ENCODE measurements at places on chromosomes 7 and 10. TPM values are rescaled to one million over a fixed set of nuclear protein-coding genes. Genes with fewer than 3 reads are reported as not detected.

VCL gene
- total RNA-seq: 419 TPM

DNA sequence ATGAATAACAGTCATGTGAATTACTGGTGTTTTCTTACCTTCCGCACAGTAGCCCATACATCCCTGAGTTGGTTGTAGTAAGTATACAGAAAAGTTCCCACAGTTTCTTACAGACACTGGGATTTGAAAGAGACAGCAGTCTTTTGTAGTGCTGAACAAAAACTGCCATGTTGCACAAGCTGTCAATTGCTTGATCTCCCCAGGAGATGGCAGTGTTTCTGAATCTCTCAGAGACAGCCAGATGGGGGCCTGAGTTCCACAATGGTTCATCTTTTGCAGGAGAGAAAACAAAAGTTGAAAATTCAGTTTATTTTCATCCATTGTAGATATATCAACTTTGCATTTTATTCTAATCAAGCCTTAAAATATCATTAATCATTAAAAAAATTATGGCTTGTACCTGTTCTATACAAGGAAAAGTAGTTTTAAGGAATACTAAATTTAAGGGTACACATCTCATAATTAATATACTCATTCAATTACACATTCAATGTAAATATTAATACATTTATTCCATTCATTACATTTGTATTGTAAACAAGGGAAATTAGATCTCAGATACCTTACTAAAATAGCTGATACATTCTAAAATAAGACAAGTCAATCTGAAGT is 14.5 kb downstream of the VWDE start:
- DNase-seq: no peak

CXCL12 gene
- total RNA-seq: 238 TPM

- no peak for DNase-seq
Measured at GRCh38 chr10:89601728-89602361, 43.2 kb downstream of the PANK1 start.

- peak; percentile 76 for DNase-seq
Measured at GRCh38 chr10:70680899-70681730, 8.8 kb downstream of the ADAMTS14 start.

GRCh38 chr10:34689053-34689452 is 126.0 kb downstream of the PARD3 start:
- no peak for DNase-seq

- DNase-seq: no peak
Measured at GRCh38 chr7:36942025-36942424, 217.7 kb upstream of the AOAH start.

GRCh38 chr7:150685219-150686029 is at the start of gene GIMAP2:
Gene GIMAP2, plus strand, starts transcription at chr7:150685706. Its CDS starts 1,354 bp downstream, at chr7:150687060.
- DNase-seq: no peak

GRCh38 chr10:112215342-112215774 is 31.8 kb upstream of the GPAM start:
- DNase-seq: no peak

DNA sequence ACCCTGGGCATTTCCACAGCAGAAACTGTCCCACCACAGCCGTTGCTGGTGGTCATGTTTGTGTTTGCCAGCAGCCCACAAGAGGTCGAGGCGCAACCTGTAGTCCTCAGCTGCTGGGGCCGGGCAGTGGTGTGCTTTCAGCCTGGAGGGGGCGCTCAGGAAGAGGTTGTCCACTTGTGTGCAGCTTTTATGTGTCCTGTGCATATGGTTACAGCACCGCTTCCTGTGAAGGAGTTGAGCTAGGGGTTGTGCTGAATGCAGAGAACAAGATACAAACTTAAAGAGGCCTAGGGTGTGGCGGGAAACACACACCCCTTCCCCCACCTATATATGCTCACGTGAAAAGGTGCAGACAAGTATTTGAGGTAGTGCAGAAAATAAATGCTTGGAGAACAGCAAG is 29.5 kb upstream of the PFKFB3 start:
- DNase-seq: no peak

MUC3A gene
- total RNA-seq: 0.52 TPM

GRCh38 chr7:155343150-155343549 is 45.5 kb downstream of the INSIG1 start:
- no peak for DNase-seq

CFTR gene
- total RNA-seq: not detected

- no peak for DNase-seq
Measured at GRCh38 chr10:121339114-121339513, 259.1 kb downstream of the FGFR2 start.

DNA sequence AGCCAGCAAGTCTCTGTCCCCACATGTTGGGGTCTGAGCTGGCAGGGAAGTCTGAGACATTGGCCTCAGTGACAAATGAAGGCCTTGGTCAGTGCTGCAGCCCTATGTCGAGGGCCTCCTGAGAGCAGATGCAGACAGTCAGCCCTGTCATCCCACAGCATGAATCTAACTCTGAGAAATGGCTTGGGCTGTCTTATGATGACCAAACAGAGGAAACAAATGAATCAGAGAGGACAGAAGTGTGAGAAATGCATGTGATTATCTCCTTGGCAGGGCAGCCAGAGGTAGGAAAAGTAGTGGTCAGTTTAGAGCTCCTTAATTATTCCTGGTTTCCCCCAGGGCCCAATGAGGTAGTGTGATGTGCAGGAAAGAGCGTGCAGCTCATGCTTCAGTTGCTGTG is 287.6 kb downstream of the SORCS3 start:
- DNase-seq: no peak

- DNase-seq: no peak
Measured at GRCh38 chr7:140518370-140519006, 39.2 kb upstream of the MKRN1 start.

- peak; percentile 89 for DNase-seq
Measured at GRCh38 chr7:151694828-151695580, 175.3 kb upstream of the RHEB start.

DNA sequence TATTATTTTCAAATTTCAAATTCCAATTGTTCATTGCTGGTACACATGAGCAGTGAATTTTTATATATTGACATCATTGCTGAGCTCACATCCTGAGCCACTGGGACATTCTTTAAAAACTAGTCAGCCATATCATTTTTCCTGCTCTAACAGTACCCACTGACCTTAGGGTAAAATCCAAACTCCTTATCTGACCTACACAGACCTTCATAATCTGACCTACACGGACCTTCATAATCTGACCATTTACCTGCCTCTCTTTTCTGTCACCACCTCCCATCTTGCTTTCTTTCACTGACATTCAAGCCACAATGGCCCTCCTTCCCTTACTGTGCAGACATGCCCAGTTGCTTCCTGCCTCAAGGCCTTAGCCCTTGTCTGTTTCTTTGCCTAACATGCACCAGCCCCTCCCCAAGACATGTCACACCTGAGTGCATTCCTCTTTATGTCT is 16.1 kb upstream of the CUZD1 start:
- DNase-seq: no peak

DNA sequence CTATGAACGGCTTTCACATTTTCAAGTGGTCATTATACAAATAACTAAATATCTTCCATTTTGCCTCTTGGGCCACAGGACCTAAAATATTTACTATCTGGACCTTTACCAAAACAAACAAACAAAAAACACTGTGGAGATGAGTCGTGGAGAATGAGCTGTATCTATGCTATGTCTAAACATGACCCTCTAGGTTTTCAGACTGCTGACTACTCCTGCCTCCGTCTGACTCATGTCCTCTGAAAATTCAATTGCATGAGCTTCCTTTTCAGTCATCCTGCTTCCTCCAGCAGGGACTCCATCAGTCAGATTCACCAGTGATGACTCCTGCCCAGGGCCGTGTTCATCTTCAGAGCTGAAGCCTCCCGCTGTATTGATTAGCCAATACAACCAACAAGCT is 96.8 kb downstream of the COL28A1 start:
- DNase-seq: no peak

GRCh38 chr10:86244297-86245014 is 122.1 kb downstream of the GRID1 start:
- no peak for DNase-seq

- DNase-seq: no peak
Measured at GRCh38 chr7:156460858-156461627, 179.5 kb upstream of the RNF32 start.

TRIM50 gene
- not detected for total RNA-seq

PGAM2 gene
- 1.6 TPM for total RNA-seq

- DNase-seq: no peak
Measured at GRCh38 chr10:12849319-12850181, 152.0 kb downstream of the CCDC3 start.

DNA sequence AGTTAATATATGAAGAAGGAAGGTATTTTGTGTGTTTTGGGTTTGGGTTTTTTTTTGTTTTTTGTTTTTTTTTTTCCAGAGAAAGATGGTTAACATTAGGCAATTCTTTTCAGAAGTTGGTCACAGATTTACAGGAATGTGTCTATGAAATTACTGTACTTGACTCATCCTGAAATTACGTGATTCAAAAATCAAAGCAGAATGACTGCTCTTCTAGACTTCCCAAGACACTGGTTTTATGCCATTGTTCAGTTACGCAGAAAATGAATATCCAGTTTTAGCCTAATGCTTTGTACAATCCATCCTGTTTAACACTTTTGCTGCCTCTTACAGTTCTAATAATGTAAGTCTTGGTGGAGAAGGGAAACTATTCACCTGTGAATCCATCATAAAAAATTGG is 39.7 kb upstream of the CELF2 start:
- no peak for DNase-seq

GRCh38 chr7:36207451-36208291 is 54.6 kb downstream of the EEPD1 start:
- peak; percentile 86 for DNase-seq

DNA sequence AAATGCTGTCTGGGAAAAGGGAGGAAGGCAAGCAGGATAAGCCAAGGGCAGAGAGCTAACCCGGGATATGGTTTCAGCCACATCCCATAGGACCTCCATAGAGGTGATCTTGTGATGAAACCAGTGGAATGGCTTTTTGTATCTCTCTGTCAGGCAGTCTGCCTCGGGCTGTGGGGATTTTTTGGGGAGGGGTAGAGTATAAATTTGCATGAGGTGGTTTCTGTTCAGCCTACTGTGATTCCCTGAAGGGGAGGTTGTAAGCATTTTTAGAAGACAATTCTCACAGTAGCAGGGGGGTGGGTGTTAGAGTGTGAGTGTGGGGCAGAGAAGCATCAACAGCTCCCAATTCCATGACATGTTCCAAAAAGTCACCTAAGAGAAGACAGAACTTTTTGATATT is 11.8 kb downstream of the OR9A2 start:
- DNase-seq: no peak

- DNase-seq: no peak
Measured at GRCh38 chr7:52670608-52671225, 364.7 kb upstream of the POM121L12 start.

GRCh38 chr10:30359373-30360206 is 10.5 kb upstream of the MTPAP start:
- no peak for DNase-seq

DNA sequence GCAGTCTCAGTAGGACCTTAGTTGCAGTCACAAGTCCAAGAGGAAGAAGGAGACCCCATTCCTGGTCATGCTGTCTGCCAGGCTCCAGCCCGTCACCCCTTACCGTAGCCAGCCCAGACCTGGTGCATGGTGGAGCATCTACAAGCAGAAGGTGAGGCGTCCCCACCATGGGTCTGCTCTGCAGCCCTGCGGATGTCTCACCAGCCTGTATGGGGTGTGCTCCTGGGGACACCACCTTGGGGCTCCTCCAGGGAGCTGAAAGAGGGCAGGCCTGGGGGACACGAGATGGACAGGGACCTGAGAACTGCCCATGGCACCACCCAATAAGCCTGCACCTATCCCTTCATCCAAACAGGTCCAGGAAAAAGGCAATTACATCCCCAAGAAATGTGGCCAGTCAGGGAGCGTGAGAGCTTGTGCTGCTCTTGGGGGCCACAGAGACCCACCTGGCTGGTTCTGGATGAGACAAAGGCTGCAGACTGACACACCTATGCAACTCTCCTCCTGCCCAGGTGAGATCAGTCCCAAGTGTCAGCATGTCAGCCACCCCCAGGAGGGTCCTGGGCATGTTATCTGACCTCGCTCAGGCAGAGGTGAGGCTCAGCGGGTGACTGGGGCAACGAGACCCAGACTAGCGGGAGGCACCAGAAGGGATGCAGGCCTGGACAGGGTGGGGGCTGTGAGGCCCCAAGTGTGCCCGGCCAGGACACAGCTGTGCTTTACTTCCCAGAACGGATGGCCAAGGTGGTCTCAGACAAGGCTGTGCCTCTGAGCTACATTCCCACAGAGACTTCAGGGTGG is 84.5 kb upstream of the RET start:
- peak; percentile 56 for DNase-seq

- DNase-seq: no peak
Measured at GRCh38 chr7:121544726-121545125, 148.6 kb upstream of the FAM3C start.

- peak; percentile 41 for DNase-seq
Measured at GRCh38 chr10:5540080-5540479, 15.3 kb downstream of the CALML3 start.

DNA sequence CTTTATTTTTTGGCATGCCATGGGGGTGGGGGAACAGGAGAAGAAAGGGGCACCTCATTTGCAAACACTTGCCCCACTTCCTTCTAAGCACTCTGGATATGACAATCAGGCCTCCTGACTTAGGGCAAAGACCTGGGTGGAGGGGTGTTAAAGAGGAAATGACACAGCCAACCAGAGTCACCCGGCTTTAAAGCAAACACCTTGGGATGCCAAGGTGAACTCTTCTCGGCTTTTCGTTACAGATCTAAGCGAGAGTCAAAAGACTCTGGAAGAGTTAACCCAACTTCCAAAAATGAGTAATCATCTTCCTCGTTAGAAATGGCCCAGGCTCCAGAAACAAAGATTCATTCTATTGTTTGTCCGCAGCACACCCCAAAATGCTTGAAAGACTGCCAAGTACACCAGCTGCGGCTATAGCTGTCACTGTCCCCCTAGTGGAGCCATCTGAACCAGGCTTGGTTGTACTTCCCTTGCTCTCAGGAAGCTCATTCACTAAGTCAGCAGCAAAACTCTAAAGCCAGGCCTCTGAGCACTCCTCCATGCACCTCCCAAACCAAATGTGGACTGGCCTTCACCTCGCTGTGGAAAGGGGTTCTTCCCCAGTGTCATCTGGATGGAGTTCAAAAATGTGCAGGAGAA is 24.8 kb downstream of the FAM53B start:
- no peak for DNase-seq

CALHM1 gene
- not detected for total RNA-seq

- no peak for DNase-seq
Measured at GRCh38 chr7:81111358-81111757, 192.5 kb upstream of the SEMA3C start.

C10orf67 gene
- not detected for total RNA-seq

- DNase-seq: no peak
Measured at GRCh38 chr10:82212753-82213152, 337.8 kb downstream of the NRG3 start.

WNT2 gene
- total RNA-seq: 4.7 TPM

- no peak for DNase-seq
Measured at GRCh38 chr7:108196004-108196403, 65.8 kb upstream of the LAMB4 start.

DNA sequence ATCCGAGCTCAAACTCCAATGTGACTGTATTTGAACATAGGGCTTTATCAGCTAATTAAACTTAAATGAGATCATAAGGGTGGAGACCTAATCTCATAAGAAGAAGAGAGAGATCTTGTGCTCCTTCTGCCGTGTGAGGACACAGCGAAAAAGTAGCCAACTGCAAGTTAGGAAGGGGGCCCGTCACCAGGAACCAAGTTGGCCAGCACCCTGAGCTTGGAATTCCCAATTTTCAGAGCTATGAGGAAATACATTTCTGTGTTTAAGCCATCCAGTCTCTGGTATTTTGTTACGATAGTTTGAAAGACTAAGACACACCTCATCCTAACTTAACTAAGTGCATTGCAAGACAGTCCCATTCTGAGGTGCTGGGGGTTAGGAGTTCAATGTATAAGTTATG is 14.1 kb upstream of the WDR86 start:
- DNase-seq: peak; percentile 67

All from posterior vena cava (tissue), 2 donors.